ENCODE measurements at places on chromosomes 5 and 9.

DNA sequence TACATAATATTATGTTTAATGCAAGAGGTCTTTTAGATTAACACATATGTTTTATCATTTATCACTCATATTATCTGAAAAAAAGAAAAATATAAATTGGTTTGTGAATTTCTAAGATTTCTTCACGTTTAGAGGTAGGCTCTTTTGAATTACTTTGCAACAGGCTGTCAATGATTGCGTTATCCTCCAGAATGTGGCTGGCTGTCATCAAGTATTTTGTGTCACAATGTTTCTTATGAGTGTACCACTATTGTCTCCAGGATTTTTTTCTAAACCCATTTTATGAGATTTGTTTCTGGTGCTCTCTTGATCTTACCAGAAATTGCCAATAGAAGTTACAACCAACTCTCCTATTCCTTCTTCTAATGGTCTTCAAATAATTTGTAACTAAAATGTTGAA is 307.9 kb downstream of the DMAC1 start:
- DNase-seq: no peak

DNA sequence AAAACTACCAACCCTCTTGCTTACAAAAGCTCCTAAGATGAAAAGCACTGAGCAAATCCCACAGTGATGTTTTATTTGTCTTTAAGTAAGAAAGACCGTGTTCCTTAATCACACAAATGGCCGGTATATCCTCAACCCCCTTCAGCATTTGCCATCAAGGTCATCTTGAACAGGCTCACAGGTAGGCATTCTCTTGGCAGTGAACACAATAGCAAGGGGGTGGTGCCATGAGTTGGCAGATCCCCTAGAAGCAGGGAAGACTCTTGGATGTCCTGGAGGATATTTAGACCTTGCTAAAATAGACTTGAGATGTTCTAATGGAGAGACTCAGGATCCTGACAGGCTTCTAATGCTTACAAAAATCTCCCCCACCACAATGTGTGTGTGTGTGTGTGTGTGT is 323.0 kb downstream of the SPOCK1 start:
- DNase-seq: no peak

- DNase-seq: no peak
Measured at GRCh38 chr5:147417135-147417813, 92.6 kb downstream of the DPYSL3 start.

DNA sequence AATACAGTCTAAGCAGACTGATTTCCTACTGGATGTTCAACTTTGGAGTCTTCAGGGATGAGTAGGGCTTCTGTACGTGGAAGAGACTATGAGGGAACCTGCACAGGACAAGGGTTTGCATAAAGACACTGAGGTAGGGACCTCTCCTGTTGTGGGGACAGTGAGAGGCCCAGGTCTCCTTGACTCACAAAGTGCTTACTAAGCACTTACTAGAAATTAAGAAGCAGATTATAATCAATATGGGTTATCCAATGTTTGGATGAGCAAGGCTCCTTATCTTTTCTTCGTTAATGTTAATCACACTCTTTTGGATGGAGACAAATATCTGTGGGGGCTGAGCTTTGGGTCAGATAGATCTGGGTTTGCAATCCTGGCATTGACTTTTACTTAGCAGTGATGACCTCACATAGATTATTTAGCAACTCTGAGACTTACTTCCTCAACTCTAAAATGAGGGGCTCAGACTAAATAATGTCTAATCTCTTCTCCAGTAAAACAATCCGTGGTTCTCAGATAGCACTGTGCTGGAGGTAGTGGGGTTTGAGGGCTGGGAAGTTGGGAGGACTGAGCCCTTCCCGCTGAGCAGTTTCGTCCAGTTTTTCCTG is 45.9 kb downstream of the PDCD1LG2 start:
- DNase-seq: no peak

GRCh38 chr9:95874303-95874988 is 1.0 kb upstream of the ERCC6L2 start:
- no peak for DNase-seq

All from RCC 7860 (cell line).